Stimulated activated CD8-positive, alpha-beta memory T cell treated with anti-CD3 and anti-CD28 coated beads, Interleukin-4, amount 100 ng/mL, for 1 hour (primary cell): ENCODE measurements at places on chromosomes 2 and 18.

- DNase-seq = no peak
Measured at GRCh38 chr2:236073246-236073645, 94.9 kb downstream of the GBX2 start.

DNA sequence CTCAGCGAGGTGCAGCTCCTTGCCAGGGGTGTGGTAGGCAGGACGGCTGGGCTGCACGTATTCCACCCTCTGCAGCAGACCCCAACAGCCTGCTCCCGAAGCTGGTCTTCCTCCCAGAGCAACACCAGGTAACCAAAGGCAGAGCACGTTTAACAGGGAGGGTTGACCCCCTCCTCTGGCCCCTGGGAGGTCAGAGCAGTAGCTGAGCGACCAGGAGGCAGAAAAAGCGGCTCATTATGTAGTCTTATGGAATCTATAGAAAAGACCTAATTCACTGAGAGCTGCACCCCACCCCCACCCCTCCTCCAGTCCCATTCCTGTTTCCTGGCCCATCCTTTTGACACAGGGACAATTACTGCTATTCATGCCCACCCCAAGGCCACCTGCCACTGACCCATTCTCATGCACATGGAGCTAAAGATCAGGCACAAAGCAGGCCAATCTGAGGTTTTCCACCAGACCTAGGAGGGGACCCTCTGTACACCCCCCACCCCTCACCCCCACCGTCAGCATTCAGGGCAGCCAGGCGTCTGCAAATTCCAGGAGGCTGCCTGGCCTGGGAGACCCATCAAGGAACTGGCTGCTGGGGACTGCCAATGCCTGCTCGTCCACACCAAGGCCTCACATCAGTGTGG lies 60.9 kb upstream of the FZD7 start:
- DNase-seq = no peak

GRCh38 chr18:79379251-79379905 lies 16.4 kb upstream of the NFATC1 start:
- no peak for DNase-seq

DNA sequence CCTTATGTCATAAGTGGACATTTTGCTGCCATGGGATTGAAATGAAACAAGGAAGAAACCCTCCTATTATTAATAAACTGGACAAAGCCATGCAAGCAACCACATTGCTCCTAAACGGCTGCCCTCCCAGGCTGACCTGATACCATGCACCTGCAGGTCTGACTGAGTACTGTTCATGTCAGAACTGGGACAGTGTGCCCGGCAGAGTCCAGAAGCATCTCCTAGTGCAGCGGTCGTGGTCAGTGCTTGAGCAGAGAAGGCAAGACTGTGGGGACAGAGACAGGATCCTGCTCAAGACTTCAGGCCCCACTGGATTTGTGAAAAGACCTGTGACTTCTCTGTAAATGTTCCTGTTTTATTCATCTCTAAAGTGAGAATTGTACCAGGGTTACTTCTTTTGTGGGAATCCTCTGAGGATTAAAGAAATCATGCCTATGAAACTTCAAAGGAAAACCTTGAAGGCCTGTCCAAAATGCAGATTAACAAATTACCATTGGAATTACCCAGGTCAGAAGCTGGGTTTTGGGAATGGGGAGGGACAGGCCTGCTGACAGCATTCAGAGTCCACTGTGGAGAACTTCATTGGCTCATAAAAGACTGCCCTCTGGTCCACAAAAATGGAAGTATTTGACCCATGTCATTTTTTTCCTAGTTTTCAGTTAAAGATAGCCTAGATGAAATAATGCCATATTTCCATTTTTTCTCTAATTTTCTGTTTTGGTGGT lies 13.9 kb downstream of the RNF144A start:
- DNase-seq = no peak

DNA sequence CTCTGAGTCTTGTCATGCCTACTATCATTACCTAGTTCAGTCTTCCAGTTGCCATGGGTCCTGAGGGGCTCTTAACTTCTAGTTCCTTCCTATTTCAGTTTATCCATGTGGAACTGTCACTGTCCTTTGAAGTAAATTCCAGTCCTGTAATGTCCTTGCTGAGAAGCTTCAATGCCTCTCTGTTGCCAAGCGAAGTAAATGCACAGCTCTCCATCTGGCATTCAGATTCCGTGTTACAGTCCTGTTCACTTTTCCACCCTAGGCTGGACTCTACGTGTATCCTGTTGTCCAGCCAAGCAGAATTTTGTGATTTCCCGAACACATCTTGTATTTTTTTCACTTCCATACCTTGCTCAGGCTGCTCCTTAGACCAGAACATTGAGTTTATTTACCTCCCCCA lies 245.3 kb downstream of the BABAM2 start:
- no peak for DNase-seq

DNA sequence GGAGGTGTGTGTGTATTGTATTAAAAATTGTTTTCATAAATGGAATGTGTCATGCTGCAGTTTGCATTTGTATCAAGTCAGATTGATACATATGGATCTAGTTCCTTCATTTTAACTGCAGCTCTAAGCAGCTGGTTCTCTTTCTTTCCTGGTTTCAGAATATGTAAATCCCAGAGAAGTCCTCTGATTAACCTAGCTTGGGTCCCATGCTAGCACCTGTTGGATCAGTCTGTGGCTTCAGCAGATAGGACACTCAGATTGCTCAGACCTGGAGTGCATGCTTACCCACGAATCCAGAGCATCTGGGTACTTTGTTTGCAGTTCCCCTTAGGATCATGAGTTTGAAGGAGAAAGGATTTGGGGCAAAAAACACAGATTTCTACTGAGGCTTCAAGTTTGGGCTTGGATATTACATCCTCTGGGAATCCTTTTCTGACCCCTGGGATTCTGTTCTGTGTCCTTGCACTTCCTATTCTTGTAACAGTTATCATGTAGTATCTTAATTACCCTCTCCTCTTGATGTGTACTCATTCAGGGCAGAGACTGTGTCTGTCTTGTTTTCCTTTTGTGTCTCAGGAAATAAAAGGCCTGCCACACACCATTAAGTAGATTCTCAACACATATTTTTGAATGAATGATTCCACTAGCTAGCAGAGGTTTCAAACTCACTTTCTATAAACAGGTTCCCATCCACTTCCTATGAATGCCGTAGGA lies 142.1 kb downstream of the PHLPP1 start:
- no peak for DNase-seq

DNA sequence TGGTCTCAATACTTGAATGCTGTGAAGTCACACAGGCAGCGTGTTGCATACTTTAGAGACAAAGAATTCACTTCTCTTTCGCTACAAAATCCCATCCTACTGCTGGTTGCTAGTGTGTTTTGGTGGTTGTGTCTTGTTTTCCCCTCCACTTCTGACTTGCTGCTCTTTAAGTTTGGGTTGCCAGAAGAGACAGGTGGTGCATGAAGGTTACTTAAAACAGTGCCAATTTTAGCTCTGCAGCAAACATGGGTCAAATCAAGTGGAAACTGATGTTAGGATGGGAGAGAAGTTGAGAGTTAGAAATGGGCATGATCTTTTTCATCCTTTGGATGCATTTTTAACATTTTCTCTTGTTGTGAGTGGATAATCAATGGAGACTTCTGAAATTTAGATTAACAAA lies 136.2 kb upstream of the KCNH7 start:
- DNase-seq = no peak

GRCh38 chr18:6281874-6282273 lies 132.8 kb downstream of the L3MBTL4 start:
- DNase-seq = no peak

DNA sequence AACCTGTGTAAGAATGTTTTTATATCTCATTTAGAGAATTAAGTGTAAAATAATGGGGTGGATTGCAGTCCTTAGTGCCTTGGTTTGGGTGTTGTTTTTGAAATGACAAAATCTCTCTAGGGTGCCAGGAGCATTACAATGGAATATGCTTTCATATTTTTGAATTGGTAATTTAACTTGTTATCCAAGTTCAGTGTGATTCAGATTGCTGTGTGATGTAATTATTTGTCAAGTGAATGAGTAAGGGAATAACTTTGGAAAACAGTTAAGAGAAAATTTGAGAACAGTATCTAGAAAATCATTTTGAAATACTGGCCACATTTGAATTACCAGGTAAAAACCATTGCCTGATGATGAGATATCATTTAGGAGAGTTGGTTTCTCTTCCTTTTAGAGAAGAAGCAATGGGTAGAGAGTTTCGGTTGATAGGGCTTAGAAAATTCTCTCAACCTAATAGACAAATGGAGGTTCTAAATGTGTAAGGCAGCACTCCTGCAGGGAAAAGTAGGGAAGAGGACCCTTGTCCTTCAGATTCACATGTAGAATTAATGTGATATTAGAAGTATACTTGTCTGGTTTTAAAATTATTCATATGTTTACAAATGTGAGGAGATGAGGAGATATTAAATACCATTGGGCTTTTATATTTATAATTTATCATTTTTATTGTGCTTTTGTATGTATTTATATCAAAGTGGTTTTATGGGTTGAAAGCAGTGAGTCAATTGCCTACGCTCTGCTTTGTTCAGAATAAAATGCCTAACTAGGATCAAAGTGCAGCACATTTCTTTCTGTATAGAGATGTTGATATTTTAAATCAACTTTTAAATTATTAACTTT lies 124.8 kb downstream of the PHLPP1 start:
- DNase-seq = no peak

- DNase-seq = no peak
Measured at GRCh38 chr2:1511455-1511854, 98.2 kb downstream of the TPO start.

- DNase-seq = no peak
Measured at GRCh38 chr18:57088883-57089282, 58.0 kb upstream of the BOD1L2 start.
